Hematopoietic multipotent progenitor cell (in vitro differentiated cells): ENCODE measurements at places on chromosomes 1 and 21. TPM values are rescaled to one million over a fixed set of nuclear protein-coding genes. Genes with fewer than 3 reads are reported as not detected.

HPCA gene
- total RNA-seq = not detected

KRTAP21-2 gene
- total RNA-seq = not detected

GIPC2 gene
- 0.54 TPM for total RNA-seq

NFASC gene
- total RNA-seq = under 0.01 TPM

AKR7A3 gene
- 0.54 TPM for total RNA-seq

KRTAP13-2 gene
- total RNA-seq = not detected

SLAMF6 gene
- total RNA-seq = 0.54 TPM

CD1D gene
- total RNA-seq = 0.54 TPM

PROX1 gene
- under 0.01 TPM for total RNA-seq

AADACL4 gene
- not detected for total RNA-seq

DNA sequence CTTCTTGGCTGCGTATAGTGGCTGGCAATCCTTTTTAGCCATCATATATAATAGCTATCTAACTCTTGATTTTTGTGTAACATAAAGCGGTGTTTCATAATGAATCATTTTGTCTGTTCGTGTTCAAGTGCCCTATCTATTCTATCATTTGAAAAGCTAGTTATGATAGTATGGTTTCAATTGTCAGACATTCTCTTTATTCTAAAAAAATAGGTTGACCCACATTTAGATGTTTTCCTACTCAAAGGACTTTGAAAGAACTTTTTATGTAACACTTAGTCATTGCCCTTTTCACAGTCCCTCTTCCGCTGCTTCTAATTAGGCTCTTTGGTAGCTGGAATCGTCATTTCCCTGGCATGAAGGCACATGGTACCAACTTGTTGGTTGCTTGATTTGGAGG, 272.2 kb upstream of the B3GALT2 start:
- no peak for DNase-seq

- no peak for DNase-seq
Observed at GRCh38 chr1:208834381-208835096, 590.4 kb upstream of the PLXNA2 start.

DNA sequence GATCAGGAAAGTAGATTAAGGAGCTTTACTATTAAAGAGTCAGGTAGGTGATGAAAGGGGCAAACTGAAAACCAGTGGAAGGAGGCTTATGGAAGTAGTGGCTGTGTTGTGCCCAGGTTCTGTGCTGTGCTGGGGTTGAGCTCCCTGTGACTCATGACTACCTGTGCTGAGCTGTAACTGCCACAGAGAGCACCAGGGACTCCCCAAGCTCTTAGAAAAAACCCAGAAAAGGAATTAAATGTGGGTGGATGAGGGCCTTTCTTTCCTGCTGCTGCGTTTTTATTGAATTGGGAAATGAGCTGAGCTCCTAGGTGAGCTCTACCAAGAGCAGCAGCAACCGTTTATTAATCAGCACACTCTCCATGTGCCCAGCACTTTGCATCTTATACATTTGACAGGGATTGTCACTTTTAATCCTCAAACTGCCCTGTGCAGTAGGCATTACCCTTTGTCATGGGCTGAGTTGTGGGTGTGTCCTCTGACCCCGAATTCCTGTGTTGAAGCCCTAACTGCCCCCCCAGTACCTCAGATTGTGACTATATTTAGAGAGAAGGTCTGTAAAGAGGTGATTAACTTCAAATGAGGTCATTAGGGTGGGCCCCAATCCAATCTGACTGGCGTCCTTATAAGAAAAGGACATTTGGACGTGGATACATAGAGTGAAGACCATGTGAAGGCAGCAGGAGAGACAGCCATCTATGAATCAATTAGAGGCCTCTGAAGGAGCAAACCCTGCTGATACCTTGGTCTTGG, 65.4 kb downstream of the AK4 start:
- DNase-seq = no peak

GRCh38 chr21:36338975-36339374, 19.0 kb downstream of the MORC3 start:
- DNase-seq = no peak

- no peak for DNase-seq
Observed at GRCh38 chr1:180881806-180882509, 30.7 kb upstream of the KIAA1614 start.

DNA sequence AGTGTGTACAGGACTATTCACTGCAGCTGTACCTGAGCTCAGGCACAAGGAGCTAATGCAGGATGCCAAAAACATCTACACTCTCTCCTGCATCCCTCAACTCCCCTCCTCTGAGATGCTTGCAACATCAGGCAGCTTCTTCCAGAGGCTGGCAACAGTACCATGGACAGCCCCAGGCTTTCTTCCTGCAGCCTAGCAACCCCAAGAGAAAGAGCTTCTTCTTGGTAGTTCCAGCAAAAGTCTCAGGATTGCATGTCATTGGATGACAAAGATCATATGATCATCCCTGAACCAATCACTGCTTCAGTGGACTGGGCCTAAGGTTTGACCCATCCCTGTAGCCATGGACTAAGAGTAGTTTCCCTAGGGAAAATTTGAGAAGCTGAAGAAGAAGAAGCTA, 46.7 kb downstream of the CAMK2N1 start:
- DNase-seq = no peak

- no peak for DNase-seq
Observed at GRCh38 chr1:168112673-168113305, 23.9 kb downstream of the GPR161 start.

DNA sequence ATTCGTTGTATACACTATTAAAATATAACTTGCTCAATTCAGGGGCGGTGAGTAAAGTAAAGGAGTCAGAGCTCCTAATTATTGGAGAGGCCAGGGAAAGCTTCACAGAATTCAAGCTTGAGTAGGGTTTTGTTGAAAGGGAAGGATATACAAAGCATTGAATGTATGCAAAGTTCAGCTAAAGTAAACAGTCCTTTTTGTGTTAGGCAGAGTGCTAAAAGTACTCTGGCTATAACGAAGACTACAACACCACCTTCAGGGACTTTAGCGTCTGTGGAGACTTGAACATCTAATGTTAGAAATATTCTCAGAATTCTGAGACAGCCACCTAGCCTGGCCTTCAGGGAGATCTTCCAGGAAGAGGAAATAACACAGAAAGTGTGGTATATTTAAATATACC, 1.1 kb downstream of the FALEC start:
- peak; percentile 33 for DNase-seq

DNA sequence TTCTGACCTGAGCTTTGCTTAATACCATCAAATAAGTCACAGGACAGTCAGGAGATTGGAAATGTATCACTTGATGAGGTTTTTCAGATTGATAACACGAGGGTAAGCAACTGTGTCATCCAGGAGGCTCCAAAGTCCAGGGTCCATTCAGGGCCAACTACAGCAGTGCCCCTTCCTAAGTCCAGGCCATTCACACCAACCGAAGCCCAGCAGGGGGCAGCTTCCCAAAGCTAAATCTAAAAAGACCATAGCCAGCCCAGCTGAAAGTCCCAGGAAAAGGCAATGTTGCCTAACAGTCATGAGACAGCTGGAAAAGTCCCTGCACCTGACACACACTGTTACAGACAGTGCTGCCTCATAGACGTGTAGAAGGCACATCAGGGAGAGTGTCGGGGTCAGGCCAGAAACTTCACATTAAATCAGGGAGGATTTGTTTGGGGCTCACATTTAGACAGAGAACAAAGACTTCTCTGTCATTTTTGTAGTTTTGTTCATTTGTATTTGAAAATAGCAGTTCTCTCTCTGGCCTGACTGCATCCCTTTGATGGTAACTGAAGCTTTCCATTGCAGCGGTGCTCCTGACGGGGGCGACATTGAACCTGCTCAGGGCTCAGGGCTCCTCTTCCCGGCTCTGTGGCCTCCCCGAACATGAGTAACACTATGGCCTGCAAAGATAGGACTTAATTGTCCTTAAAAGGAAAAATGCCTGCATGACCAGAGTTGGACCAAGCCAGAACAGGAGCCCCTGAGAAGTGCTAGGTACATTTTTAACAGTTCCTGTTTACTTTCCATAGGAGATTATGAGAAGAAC, 200.4 kb downstream of the NRIP1 start:
- no peak for DNase-seq

- peak; percentile 78 for DNase-seq
Observed at GRCh38 chr21:42028766-42029425, 18.7 kb upstream of the ZBTB21 start.

- peak; percentile 57 for DNase-seq
Observed at GRCh38 chr1:202144402-202145067, at the start of gene ARL8A. Gene ARL8A (minus strand): TSS chr1:202144737. CDS start chr1:202144572, 165 bp downstream.

GRCh38 chr1:203649551-203649998, 22.9 kb downstream of the ATP2B4 start:
- DNase-seq = no peak

GRCh38 chr1:231162297-231162969, 575 bp downstream of the TRIM67 start:
- peak; percentile 65 for DNase-seq

DNA sequence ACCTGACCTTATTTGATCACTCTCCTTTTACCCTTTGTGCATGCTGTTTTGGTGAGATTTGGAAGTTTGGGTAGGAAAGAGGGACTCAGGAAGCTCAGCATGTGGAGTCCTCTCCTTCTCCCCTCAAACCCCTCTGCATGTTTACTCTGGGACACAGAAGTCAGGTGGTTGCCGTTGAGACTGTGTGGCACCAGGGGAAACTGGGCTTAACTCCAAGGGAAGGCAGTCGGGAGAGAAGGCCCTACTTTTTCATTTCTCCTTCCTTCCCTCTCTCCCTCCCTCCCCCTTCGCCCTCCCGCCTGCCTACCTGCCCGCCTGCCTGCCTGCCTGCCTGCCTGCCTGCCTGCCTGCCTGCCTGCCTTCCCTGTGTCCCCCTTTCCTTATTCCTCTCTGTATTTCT, 34.8 kb upstream of the TTC22 start:
- DNase-seq = no peak

DNA sequence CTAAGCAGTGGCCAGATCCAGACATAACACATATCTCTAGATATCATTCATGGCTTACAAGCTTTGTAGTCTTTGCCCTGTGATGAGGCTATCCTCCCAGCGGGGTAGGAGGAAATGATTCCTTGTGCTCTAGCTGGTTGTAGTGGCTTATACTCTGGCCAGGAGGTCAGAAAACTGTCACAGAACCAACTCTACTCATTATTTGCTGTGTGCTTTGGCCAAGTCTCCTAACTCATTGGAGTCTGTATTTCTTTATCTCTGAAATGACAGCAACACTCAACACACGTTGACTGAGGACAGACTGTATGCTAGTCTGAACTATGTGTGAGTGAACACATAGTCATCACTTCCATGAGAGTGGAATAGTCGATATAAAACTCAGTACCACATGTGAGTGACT, 116.7 kb upstream of the F3 start:
- DNase-seq = no peak

- no peak for DNase-seq
Observed at GRCh38 chr1:62457955-62458354, 21.1 kb downstream of the USP1 start.

DNA sequence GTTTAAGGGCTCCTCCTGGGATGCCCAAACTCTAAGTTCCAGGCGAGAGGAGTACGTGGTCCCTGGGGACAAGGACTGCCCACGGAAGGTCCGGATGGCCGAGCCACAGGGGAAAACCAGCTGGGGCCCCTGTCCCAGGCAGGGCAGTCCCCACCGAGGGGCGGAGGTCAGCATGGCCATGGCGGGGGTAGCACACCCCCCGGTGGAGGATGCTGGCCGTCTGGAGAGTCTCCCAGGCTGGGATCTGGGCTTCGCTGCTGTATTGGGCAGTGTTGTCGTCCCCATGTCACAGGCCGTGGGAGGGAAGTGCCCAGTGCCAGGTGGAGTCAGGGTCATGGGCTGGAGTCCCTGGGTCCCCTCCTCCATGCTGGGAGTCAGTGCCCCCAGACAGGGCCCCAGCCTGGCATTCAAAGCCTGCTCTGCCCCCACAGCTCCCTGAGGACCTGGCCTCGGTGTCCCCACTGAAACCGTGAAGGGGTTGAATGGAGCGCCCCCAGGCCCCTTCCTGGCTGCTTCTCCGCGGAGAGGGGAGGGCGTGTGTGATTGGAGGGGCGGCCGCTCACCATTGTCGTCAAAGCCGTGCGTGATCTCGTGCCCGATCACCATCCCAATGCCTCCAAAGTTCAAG, 6.8 kb downstream of the PRXL2B start:
- DNase-seq = no peak

GRCh38 chr1:6580593-6581409, 1.0 kb downstream of the ZBTB48 start:
- DNase-seq = no peak

- DNase-seq = no peak
Observed at GRCh38 chr1:5974631-5975030, 17.6 kb downstream of the NPHP4 start.

DNA sequence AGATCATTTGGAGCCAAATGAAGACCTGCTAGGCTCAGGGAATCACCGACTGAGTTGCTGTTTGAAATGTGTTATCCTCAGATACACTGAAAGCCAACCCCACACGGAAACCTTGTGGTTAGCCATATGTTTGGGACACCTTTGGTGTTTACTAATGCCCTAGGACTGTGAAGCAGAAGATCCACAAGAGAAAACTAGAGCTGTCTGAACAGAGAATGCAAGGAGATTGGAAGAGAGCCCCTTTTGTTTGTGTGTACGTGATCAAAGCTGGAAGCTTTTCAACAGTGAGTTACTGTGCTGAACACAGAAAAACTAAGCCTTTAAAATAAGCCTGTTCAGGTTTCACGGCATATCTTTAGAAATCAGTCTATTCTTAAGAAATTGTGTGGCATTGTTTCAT, 908.2 kb upstream of the ADGRL2 start:
- peak; percentile 67 for DNase-seq

- DNase-seq = no peak
Observed at GRCh38 chr1:214432245-214432644, 119.2 kb downstream of the PTPN14 start.

DNA sequence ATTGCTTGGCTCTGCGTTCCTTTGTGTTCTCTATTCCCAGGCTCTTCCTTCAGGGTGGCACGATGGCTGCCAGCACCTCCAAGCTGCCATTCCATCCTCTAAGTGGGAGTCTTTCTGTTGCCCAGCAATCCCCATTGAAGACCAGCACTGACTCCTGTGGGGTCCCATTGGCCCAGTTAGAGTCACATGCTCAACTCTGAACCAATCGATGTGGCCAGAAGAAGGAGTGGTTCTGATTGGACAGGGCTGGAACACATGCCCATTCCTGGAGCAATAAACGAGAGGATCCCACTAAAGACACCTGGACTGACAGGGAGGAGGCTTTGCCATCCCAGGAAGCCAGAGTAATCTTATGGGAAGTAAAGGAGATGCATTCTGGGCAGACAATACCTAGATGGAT, 97.2 kb upstream of the IGSF21 start:
- DNase-seq = no peak

GRCh38 chr21:14488672-14489204, 57.4 kb downstream of the SAMSN1 start:
- no peak for DNase-seq

DNA sequence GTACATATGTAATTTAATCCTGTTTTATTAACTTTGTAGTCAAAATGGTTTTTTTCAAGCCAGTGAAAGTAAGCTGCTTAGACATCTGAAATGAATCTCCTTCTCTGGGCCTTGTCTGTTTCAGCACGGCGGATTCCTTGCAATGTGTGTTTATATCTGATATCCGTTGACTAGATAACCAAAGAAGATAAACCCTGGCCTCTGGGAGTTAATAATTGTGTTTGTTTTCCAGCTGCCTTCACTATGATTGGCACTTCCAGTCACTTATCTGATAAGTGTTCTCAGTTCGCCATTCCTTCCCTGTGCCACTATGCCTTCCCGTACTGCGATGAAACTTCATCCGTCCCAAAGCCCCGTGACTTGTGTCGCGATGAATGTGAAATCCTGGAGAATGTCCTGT, 63.5 kb upstream of the UBE2U start:
- DNase-seq = no peak
